ENCODE measurements at places on chromosomes 5 and 9. TPM values are rescaled to one million over a fixed set of nuclear protein-coding genes. Genes with fewer than 3 reads are reported as not detected.

IL5 gene
- 12.4 TPM for total RNA-seq

POLR3G gene
- 9.4 TPM for total RNA-seq

SFXN1 gene
- 44.5 TPM for total RNA-seq

- no peak for DNase-seq
Observed at GRCh38 chr5:84255315-84255714, 129.4 kb downstream of the EDIL3 start.

DNA sequence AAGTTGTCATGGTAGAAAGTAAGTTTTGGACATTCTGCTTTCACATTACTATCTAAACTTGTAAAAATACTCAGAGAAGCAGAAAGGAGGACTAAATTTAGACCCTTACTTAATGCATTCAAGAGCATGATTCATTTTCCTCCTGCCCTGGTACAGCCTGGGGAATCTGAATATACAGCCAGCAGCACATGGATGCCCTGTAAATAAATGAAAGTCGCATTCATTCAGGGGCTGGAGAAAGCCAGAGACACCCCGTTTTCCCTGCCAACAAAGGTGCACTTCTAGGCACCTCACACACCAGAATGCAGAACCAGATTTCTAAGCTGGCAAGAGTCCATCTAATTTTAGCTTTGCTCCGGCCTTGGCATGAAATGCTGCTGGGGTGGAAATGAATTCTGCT, 172.7 kb upstream of the KLF9 start:
- DNase-seq: no peak

DNA sequence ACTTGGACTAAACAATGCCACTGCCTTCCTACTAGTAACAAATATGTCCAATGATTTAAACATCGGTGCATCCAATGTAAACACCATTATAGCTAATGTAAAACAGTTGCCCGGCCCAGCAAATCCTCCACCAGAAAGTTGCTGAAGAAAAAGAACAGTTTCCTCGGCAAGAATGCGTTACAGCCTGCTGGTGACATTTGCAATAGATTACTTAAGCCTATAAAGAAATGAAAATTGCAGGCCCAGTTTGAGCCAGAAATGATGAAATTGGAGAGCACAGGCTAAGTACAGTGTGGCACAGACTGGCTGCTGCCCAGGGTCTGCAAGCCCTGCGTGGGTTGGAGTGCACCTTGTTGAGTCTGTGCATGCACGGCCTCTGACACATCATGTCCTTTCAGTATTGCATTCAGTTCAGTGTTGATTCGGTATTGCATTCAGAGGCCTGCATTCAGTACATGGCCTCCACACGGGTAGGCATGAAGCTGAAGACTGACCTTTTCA, 406.0 kb upstream of the KLF4 start:
- no peak for DNase-seq

- DNase-seq: no peak
Observed at GRCh38 chr5:31645420-31646081, 6.6 kb downstream of the PDZD2 start.

DNA sequence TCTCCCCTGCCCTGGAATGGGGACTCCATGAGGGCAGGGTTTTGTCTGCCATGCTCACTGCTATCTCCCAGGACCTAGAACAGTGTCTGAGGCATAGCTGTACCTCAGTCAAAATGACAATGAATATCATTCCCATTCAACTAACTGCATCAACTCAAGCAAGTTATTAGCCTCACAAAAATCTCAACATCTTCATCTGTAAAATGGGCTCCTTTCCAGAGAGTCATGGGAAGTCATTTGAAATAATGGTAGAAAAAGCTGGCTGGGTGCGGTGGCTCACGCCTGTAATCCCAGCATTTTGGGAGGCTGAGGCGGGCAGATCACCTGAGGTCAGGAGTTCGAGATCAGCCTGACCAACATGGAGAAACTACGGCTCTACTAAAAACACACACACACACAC, 9.4 kb downstream of the SH2D3C start:
- no peak for DNase-seq

GRCh38 chr9:72353455-72354116, 11.4 kb downstream of the ZFAND5 start:
- no peak for DNase-seq

DNA sequence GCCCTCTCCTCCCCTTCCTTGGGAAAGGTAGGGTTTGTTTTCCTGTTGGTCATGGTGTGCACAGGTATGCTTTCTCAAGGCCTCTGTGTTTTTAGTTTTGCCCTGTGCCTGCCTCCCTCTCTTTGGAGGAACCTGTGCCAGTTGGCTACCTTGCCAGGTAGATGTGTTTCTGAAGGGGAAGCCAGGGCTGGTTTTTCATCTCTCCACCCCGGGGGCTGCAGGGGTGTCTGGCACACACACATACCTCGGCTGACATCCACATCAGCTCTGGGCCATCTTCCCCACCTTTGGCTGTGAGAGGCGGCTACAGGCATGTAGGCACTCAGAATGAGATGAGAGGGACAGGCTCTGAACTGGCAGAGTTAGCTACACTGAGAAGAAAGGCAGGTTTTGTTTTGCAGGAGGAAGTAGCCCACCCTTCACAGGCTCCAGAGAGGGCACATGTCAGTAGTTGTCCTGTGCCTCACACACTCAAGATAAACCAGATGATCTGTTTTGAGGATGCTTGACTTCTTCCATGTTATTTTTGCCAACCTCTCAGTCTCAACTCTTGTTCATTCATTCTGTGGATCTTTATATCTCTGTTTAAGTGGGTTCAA, 9.7 kb downstream of the RGMB start:
- DNase-seq: no peak

DNA sequence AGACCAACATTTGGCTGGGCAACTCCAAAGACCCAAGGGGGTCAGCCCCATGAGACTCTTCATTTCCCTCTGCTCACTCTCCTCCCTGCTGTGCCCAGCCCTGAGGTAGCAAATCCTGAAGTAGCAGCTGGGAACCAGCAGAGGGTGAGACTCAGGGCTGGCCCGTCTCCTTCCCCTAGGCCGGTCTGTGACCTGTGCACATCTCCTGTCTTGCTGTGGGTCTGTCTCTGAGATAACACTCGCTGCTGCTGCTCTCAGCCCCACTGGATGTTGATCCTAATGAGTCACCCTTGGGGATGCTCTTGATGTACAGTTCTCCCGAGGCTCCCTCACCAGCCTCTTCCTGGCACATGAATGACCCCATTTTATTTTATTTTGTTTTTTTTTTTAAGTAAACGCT, 7.3 kb upstream of the OR2V1 start:
- no peak for DNase-seq

DNA sequence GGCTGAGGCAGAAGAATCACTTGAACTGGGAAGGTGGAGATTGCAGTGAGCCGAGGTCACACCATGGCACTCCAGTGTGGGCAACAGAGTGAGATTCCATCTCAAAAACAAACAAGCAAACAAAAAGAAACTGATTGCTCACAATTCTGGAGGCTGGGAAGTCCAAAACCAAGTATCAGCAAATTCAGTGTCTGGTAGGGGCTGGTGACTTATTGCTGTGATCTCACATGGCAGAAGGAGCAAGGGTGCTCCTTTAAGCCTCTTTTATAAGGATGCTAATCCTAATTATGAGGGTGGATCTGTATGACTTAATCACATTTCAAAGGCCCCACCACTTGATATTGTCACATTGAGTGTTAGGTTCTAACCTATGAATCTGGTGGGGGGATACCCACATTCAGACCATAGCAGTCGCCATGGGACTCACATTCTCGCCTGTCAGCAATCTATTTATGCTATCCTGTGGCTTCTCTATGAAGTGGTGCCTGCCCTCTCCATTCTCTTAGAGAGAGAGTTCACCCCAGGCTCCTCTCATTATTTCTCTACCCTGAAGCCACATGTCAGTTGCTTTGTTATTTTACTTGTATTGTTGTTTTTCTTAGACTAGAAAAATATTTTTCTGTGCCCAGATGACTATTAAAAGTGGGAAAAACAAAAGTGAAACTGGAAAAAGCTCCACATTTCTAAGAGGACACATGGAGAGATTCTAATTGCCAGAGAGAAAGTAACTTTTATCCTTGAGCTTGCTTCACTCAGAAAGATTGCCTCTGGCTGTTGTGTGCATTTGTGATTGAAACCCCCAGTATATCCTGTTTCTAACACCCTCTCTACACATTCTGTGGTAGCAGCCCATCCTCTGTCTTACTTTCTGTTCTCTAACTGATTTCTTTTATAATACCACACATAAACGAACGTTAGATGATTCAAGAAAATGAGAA, 18.8 kb upstream of the PRLR start:
- no peak for DNase-seq

All from testis (tissue), 5 donors.